ENCODE measurements at places on chromosomes 7 and 10.

GRCh38 chr7:93799750-93800357, 90.7 kb downstream of the TFPI2 start:
- DNase-seq, result no peak

DNA sequence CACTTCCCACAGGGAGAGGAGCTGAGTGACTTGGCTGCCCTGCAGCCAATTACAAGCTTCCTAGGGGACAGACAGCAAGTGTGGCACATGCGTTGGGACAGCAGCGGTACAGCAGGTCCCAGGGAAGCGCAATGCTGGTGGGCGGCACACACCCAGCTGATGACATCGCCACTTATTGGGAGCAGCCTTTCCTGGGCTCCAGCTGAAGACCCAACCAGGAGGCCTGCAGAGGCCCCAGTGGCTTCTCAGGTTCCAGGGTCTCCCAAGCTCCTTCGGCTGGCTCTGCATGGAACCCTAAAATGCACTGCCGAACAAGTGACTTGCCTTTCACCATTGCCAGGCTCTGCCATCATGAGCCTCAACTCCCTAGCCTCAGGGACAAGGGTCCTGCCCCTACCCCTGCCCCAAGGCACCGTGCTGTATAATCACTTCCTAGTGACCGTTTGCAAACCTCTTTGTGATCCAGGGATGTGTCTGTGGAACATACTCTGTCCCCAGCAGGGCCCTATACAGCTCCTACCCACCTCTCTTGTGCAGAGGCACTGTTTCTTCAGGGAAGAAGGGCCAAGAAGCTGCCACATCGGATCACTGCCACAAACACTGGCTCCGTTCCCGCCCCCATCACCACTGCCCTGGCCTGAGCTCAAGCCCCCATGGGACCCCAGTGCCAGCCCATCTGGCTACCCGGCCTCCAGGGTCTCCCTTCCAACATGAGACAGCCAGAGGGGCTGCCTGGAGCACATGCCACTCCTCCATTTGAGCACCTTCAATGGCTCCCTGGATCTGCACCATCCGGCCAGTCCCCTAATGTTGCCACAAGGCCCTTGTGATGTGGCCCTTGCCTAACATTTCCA, 19.3 kb upstream of the SLIT1 start:
- no peak for DNase-seq

GRCh38 chr10:110495731-110496552, 1.8 kb upstream of the DUSP5 start:
- no peak for DNase-seq

GRCh38 chr10:110544958-110545537, 22.4 kb upstream of the SMC3 start:
- no peak for DNase-seq

DNA sequence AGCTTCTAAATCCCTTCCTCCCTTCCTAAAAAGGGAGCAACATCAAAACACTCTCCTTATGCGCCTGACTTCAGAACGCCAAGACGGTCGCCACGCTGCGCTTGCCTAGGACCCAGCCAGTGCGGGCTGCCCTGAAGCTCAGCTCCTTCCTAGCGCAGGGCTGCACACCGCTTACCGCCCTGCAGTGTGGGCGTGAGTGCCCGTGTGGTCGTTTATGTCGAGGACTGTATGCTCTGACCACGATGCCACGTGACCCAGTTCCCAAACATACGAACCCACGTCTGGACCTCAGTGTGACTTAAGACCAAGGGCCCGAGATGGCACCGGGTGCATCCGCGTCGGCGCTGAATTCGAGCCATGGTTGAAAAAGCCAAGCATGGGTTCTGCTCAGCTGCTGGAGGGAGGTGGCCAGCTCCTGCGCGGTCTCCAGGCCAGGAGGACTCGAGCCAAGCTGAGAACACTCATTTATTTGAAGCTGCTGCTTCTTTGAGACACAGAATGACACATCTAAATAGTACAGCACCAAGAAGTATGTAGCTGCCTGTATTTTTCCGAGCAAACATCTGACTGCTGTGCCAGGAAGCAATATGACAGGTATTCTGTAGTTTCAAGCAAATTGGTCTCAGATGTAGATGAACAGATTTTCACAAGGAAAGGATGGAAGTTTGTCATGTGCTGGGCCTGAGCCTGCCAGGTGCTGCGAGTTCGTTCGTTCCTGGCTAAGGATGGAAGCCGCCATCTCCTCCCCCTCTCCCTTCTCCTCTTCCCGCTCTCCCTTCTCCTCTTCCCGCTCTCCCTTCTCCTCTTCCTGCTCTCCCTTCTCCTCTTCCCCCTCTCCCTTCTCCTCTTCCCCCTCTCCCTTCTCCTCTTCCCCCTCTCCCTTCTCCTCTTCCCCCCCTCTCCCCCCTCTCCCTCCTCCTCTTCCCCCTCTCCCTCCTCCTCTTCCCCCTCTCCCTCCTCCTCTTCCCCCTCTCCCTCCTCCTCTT, 184.7 kb downstream of the EBF3 start:
- no peak for DNase-seq

All from NCI-H1048 (cell line).